ENCODE measurements at places on chromosomes 2 and 18. TPM values are rescaled to one million over a fixed set of nuclear protein-coding genes. Genes with fewer than 3 reads are reported as not detected.

SCG2 gene
- not detected for total RNA-seq

- DNase-seq: no peak
- H3K4me1 ChIP-seq: no peaks in the 10 kb centered on the region
- no peak overlapping the region for H3K4me3 ChIP-seq
- no peaks in the 10 kb centered on the region for H3K36me3 ChIP-seq
- H3K27me3 ChIP-seq: no peaks in the 10 kb centered on the region
Observed at GRCh38 chr2:115880558-115880957, 1438.1 kb downstream of the DPP10 start.

DNA sequence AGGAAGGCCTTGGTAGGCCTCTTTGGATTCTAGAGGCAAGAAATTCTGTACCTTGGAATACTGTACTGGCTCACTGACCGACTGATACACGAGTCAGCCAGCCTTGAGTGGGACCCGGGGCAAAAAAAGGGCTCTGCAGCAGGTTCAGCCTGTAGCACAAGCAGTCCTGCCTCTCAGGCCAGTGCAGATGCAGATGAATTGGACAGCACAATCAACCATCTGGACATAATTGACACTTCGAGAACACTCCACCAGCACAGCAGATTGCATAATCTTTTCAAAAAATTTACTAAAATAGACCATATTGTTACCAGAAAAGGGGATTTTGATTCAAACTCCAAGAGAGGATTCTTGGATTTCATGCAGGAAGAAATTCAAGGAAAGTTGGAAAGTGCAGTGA lies 241.6 kb downstream of the RPIA start:
- no peak for DNase-seq
- no peaks in the 10 kb centered on the region for H3K27me3 ChIP-seq
- H3K27ac ChIP-seq: no peak overlapping the region
- no peaks in the 10 kb centered on the region for H3K36me3 ChIP-seq
- H3K4me3 ChIP-seq: no peak overlapping the region

GRCh38 chr2:3793249-3793648 lies 89.9 kb downstream of the DCDC2C start:
- H3K27ac ChIP-seq: no peak overlapping the region
- no peaks in the 10 kb centered on the region for H3K4me1 ChIP-seq
- H3K36me3 ChIP-seq: no peaks in the 10 kb centered on the region
- H3K27me3 ChIP-seq: no peaks in the 10 kb centered on the region
- no peak for DNase-seq

DNA sequence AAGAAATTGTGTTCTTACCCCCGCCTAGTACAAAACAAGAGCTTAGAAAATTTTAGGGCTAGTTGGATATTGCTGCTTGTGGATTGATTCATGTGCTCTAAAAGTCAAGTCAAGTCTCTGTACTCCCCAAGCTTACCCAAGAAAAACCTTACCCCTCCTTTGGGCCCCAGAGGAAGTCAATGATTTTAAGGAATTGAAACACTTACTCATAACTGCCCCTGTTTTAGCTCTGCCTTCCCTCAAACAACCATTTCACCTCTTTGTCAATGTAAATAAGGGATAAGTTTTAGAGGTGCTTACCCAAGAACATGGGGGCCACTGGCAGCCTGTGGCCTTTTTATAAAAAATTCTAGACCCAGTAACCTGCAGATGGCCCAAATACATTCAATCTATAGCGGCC lies 136.6 kb upstream of the RMP24 start:
- H3K27ac ChIP-seq: no peak overlapping the region
- peaks cover 44% of the 10 kb centered on the region for H3K4me1 ChIP-seq
- no peaks in the 10 kb centered on the region for H3K27me3 ChIP-seq
- DNase-seq: peak; percentile 74
- peaks cover under 1% of the 10 kb centered on the region for H3K36me3 ChIP-seq
- H3K4me3 ChIP-seq: no peak overlapping the region

- DNase-seq: no peak
- H3K27me3 ChIP-seq: no peaks in the 10 kb centered on the region
- H3K36me3 ChIP-seq: no peaks in the 10 kb centered on the region
- no peak overlapping the region for H3K4me3 ChIP-seq
Observed at GRCh38 chr2:172878260-172878659, 142.6 kb downstream of the RAPGEF4 start.

- H3K27me3 ChIP-seq: no peaks in the 10 kb centered on the region
- H3K4me1 ChIP-seq: no peaks in the 10 kb centered on the region
- DNase-seq: no peak
- H3K4me3 ChIP-seq: no peak overlapping the region
- H3K27ac ChIP-seq: no peak overlapping the region
Observed at GRCh38 chr18:493986-494983, 6.2 kb downstream of the COLEC12 start.

Data from Karpas-422 (cell line).